Midbrain (tissue), 1 donor: ENCODE measurements at places on chromosomes 13 and 19.

DNA sequence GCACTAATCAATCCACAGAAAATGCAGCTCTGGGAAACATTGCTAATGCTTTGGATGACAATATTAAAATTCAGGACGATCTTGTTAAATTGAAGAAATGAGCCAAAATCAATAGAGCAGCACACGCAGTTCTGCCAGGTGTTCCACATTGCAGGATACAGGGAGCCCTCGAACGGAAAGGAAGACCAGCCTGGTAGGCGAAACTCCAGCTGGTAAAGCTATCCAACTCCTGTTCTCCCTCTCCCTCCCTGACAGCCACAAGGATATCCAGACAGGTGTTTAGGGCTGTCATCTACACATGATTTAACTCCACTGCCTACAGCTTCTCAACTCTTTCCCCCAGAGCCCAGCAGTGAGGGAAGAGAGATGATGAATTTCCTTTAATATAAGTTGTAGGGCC, 67.7 kb downstream of the EPSTI1 start:
- no peak for DNase-seq

DNA sequence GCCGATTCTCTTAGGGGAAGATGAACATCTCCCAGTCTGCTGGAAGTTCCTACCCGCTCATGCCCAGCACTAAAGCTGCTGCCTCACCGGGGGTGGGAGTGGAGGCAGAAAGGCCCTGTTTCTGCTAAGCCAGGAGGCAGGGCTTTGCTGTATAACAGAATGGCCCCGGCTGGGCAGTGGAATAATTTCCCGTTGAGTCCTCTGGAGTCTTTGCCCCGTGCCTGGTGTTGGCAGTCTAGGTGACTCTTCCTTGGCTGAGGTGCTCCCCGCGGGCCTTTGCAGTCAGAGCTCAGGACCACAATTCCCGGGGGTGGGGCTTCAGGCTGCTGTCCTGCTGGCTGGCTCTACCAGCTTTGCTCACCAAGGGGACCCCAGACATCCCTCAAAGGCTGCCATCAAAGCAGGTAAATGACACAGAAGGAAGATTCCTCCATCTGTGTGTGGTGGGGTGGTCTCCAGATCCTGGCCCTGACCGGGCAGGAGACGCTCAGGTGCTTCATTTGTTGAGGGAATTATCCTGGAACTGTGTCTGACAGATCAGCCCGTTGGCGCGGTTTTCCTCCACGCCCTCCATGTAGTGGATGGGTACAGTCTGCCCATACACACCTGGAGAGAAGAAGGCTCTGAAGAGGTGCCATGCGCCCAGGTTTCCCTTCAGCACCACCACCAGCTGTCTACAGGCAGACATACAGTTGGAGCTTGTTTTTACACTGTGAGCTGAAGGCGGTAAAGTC, 209.9 kb downstream of the TEX29 start:
- DNase-seq = no peak

DNA sequence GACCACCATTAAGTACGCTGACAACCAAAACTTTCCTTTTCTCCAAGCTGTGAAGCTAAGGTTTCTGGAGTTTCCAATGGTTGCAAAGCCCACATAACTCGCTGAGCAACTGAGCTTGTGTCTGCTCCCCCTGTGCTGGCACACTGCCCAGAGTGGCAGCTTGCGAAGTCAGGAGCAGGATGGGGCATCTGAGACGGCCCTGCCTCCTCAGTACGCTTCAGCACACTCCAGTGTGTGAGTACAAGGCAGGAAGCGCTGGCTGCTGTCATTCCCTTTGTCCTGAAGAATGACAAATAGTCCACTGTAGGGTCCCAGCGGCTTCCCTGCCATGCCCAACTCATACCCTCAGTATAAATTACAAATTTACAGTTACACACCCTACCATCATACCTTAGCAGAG, 51.5 kb downstream of the SKA3 start:
- no peak for DNase-seq

- peak; percentile 9 for DNase-seq
These were observed 19.9 kb downstream of the KDM4B start for GRCh38 chr19:4988770-4989251.

GRCh38 chr19:30602661-30603350, 230.6 kb downstream of the ZNF536 start:
- DNase-seq = no peak

- no peak for DNase-seq
These were observed 80.3 kb downstream of the EFNB2 start for GRCh38 chr13:106455190-106455589.

- DNase-seq = no peak
These were observed 19.5 kb upstream of the ARL11 start for GRCh38 chr13:49608651-49609331.

GRCh38 chr13:63195726-63196125, 1780.1 kb upstream of the PCDH20 start:
- no peak for DNase-seq

DNA sequence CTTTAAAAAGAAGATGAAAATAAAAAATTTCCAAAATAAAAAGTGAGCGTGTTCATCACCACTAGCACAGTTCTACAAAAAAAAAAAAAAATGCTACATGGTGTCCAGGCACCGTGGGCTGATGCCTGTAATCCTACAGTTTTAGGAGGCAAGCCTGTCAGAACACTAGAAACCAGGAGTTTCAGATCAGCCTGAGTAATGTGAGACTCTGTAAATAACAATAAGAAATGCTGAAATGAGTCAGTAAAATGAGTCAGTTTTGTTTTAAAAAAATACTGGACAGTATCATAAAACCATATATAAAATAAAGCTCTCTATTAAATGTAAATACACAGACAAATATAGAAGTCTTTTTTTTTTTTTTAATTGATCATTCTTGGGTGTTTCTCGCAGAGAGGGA, 30.0 kb downstream of the ZNF91 start:
- no peak for DNase-seq

- no peak for DNase-seq
These were observed 383.4 kb downstream of the ZNF536 start for GRCh38 chr19:30755581-30755980.
